ENCODE measurements at places on chromosomes 4 and X.

GRCh38 chr4:30863021-30863420 lies 142.9 kb downstream of the PCDH7 start:
- no peak for DNase-seq

DNA sequence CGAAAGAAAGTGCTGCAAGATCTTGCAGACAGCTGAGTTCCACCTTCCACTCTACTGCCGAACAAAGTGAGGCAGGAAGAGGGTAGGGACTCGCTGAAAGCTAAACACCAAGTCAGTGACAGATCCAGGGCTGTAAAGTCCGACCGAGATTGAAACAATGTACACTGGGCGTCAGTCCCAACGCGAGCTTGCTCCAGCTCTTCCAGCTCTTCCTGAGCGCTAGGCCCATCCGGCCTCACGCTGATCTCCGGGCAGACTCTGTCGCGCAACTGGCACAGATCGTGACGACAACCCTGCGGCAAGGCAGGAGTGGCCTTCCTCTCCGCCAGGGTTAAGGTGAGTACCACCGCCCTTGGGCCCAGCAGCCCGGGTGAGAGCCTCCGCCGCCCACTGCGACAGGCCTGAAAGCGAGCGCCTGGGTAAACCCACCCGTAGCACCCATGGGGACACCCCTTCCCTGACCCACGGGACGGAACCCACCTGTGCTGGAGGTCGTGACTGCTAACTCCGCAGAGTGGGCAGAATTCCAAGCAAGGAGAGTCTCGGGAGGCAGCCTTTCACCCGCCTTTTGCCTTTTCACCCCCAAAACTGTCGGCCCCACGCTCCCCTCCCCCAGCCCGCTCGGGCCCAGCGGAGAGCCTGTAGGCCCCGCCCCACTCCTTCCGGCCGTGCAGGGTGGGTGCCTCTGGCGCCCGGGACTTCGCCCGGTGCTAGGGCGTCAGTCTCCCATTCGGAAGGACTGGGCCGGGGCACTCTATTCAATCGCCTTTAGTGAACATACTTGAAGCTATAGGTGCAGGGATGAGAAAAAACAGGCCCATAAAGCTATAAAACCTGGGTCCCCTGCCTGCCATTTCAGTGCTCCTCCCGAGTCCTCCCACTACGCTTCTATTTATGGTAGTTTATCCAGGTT lies at the start of gene TMLHE:
Gene TMLHE (minus strand): TSS at position 641 of the 913 bp plus-strand sequence. CDS start 67,676 bp downstream, outside the sequence.
- peak; percentile 62 for DNase-seq

DNA sequence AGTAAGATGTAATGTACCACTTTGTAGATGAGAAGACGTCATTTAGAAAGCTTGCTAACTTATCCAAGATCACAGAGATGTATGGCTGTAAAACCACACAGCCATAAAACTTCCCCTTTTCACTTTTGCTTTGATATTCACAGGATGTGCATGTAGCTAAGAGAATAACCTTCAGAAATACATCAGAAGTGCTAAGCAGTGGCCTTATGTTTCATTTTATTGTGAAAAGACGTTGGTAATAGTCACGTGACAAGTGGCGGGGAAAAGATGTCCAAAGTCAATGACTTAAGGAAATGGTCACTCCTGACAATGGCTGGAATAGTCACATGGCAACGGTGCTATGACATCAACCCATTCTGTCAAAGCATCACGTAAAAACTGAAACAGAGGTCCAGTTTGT lies 12.9 kb upstream of the WDR17 start:
- DNase-seq = no peak

GRCh38 chr4:21835712-21836111 lies 112.9 kb downstream of the KCNIP4 start:
- no peak for DNase-seq

DNA sequence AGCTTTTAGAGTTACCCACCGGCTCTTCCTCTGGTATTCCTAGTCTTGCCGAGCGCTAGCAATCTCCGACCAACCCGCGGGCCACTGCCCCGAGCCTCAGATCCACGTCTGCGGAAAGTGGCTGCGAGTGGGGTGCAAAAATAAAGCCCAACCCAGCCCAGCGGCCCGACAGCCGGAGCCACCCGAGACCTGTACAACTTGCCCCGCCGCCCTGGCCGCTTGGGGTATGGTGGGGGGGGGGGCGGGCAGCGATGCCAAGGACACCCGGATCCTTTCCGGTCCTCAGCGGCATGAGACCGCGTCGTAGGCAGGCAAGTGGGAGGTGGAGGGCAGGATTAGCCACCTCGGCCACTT lies 1.6 kb downstream of the SLITRK4 start:
- DNase-seq = peak; percentile 12

DNA sequence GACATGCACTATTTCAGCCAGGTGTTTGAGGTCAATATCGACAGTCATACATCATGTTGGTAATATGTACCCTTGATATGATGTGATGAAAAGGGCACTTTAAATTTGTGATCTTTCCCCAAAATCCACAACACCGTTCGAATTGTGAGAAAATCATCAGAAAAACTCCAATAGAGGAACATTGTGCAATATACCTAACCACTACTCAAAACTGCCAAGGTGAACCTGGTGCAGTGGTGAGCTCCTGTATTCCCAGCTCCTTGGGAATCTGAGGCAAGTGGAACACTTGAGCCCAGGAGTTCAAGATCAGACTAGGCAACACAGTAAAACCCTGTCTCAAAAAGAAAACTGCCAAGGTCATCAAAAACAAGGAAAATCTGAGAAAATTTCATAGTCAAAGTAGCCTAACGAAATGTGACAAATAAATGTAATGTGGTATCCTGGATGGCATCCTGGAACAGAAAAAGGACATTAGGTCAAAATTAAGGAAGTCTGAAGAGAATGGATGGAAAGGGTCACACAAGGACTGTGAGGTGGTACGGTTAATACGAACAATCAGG lies 55.6 kb upstream of the LSM6 start:
- no peak for DNase-seq

- no peak for DNase-seq
Observed at GRCh38 chr4:3286335-3287175, 6.3 kb upstream of the RGS12 start.

- DNase-seq = no peak
Observed at GRCh38 chrX:46918434-46918833, 6.2 kb downstream of the JADE3 start.

DNA sequence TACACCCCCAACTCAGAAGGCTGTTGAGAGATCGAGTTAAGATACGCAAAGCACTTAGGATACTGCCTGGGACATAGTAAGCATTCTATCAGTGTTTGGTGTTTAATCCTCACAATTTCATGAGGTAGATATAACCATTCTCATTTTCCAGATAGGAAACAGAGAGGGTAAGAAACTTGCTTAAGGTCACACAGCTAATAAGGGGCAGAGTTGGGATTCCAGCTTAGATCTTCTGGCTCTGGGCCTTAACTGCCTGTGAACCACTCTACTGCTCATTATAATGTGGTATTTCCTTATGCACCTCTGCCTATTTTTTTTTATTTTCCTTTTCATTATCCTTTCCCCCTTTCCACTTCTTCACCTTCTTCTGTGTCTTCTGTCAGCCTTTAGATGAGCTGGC lies 242.2 kb upstream of the ANXA3 start:
- DNase-seq = no peak

GRCh38 chrX:69503782-69504625 lies at the start of gene NALF2:
TSS of gene NALF2 (plus strand) at chrX:69504326. CDS start at chrX:69505283, 957 bp downstream.
- DNase-seq = peak; percentile 72

DNA sequence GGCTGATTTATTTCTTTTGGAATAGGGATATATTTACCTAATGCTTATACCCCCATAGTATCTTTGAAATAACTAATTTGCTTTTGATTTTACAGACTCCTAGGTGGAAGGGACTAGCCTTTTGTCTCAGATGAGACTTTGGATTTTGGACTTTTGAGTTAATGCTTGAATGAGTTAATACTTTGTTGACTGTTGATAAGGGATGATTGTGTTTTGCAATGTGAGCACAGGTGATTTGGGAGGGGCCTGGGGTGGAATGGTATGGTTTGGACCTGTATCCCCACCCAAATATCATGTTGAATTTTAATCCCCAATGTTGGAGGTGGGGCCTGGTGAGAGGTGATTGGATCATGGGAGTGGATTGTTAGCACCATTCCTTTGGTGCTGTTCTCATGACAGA lies 117.4 kb upstream of the ZC4H2 start:
- no peak for DNase-seq

- no peak for DNase-seq
Observed at GRCh38 chr4:120354381-120354780, 287.7 kb upstream of the MAD2L1 start.

GRCh38 chr4:47209833-47210232 lies 178.5 kb downstream of the GABRB1 start:
- DNase-seq = no peak

GRCh38 chrX:285076-285677 lies 4.0 kb downstream of the PLCXD1 start:
- no peak for DNase-seq

GRCh38 chrX:9804444-9804843 lies 18.2 kb downstream of the SHROOM2 start:
- no peak for DNase-seq

DNA sequence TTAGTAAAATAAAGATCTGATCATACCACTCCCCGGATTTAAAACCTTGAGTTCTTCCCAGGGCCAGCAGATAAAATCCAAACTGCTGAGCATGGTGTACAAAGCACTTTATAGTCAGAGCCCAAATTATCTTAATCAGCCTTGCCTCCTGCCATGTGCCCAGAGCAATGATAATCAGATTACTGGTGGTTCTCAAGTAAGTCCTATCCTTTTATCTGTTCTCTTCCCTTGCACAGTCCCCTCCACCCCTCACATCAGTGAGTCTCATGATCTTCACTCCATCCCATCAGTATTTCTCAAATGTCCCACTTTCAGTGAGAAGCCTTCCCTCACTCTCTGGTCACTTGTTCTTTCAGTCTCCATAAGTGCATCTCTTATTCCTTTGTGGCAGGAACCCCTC lies 22.7 kb downstream of the INTS6L start:
- DNase-seq = no peak

DNA sequence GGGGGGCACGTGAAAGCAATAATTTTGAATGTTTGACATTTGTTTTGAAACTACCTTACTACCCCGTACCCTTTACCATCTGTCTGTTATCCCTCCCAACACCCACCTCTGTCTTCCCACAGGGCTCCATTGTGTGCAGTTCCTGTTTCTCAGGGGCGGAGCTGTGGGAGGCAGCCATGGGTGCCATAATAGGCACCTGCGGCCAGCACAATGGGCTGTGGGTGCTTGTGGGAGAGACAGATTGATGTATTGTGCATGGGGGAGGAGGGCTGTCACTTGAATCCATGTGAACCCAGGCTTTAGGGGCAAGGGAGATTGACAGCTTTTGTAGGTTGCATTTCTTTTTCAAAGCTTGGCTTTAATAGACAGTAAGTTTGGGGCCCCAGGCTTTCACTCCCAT lies 122.6 kb upstream of the CXorf66 start:
- no peak for DNase-seq

DNA sequence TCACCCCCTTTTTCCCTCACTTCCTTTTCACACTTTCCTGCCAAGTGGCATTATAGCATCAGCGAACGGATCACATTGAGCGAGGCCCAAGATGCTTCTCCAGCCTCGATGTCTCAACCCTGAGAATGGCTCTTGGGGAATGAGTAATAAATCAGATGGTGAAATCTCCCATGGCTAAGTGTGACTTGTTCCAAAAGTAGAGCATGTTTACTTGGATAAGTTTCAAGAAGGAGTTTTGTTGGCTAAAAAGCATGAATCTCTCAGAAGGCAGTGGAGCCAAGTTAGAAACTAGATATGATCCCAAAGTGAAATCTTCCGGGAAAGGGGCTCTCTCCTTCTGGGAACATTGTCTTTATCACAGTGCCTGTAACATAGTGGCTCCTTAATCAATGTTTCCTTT lies 316.3 kb downstream of the CAMK2D start:
- DNase-seq = no peak

DNA sequence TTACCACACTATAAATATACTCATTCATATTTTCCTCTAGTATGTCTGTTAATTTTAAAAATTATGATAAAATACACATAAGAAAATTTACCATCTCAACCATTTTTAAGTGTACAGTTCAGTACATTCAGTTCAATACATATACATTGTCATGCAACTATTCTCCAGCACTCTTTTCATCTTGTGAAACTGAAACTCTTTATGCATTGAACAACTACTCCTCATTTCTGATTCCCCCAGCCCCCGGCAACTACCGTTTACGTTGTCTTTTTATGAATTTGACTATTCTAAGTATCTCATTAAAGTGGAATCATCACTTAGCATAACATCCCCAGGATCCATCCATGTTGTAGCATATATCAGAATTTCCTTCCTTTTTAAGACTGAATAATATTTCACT lies 8.7 kb downstream of the SMARCAD1 start:
- DNase-seq = no peak

DNA sequence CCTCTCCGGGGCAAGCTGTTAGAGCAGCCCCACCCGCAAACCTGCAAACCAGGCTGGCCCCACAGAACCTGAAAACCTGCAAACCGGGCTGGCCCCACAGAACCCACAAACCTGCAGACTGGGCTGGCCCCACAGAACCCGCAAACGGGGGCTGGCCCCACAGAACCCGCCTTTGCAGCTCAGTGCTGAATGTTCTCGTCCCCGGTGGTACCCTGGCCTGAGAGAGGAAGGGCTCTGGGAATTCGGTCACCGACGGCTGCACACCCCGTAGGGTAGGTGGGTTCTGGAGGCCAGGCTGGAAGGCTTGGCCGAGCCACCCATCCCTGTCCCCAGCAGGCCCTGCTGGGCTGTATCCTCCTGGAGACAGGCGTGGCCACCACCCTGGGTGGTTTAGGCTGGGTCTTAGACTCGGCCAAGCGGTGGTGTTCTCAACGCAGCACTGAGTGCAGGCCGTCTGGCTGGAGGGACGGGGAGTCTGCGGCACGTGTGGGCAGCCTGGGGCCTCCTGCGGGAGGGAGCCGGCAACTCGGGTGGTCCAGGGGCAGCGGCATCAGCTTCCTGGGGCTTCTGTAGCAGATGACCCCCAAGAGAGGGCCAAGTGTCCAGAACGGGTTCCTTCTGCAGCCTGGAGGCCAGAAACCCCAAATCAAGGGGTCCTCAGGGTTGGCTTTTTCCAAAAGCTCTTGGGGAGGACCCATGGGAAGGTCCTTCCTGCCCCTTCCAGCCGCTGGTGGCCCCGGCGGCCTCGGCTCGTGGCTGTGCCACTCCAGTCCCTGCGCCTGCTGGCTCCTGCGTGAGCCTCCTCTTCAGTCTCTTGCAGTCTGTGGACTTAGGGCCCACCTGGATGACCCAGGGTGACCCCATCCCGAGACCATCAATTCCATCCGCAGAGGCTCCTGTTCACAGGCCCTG lies 15.6 kb downstream of the DOK7 start:
- peak; percentile 18 for DNase-seq

GRCh38 chr4:89482926-89483595 lies 175.5 kb upstream of the GPRIN3 start:
- no peak for DNase-seq

- no peak for DNase-seq
Observed at GRCh38 chrX:16822723-16823122, 36.5 kb downstream of the TXLNG start.
